Tibial nerve (tissue), 4 donors: ENCODE measurements at places on chromosomes 4 and X. TPM values are rescaled to one million over a fixed set of nuclear protein-coding genes. Genes with fewer than 3 reads are reported as not detected.

DNA sequence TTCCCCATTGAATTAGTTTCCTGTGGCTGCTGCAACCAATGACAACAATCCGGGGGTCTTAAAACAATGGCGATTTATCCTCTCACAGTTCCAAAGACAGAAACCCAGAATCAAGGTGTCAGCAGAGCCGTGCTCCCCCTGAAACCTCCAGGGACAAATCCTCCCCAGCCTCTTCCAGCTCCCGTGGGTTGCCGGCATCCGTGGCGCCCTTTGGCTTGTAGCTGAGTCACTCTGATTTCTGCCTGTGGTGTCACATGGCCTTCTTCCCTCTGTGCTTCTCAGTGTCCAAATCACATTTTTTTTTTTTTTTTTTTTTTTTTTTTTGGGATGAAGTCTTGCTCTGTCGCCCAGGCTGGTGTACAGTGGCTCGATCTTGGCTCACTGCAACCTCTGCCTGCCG is 64.5 kb upstream of the STX18 start:
- DNase-seq: no peak

DNA sequence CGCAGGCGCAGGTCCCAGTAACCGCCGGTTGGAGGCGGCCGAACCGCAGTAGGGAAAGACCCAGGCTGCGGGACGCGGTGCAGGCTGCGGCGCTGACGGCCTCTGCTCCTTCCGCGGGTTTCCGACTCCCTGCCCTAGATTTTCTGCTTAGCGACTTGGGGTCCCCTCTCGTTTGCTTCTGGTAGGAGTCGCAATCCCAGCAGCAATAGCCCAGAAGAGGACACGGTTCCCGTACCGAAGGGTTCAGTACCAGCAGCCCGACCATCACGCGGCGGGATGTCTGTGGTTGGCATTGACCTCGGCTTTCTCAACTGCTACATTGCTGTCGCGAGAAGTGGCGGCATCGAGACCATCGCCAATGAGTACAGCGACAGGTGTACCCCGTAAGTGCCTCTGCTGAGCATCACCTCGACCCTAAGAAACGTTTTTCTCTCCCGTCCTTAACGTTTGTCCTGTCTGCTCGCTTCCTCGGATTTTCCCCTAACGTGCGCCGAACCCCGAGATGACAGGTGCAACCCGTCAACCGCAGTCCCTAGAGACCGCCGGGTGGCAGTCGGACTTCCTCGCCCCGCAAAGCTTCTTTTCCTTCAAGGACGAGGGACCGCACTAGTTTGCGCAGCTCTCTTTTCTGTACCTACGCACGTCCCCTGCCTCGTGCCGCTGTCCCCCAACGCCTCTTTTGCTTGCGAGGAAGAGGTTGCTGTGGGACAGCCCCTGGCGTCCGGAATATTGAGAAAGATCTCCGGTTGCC is at the start of gene HSPA4L:
Gene HSPA4L (plus strand): TSS at position 48 of the 751 bp plus-strand sequence. CDS start 229 bp downstream, at position 277.
- peak; percentile 23 for DNase-seq

GRCh38 chr4:10123227-10124101 is 6.9 kb upstream of the WDR1 start:
- no peak for DNase-seq

DNA sequence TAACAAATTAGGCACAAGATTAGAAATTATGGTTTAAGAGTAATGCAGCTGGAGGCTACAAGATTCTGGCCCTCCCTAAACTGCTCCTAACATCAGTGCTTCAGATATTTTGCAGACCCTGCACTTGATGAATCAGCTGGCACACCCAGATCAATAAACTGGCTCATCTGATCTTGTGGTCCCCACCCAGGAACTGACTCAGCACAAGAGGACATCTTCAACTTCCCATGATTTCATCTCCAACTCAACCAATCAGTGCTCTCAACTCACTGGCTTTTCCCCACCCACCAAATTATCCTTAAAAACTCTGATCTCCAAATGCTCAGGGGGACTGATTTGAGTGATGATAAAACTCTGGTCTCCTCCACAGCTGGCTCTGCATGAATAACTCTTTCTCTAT is 21.7 kb upstream of the TMEM33 start:
- DNase-seq: no peak

DNA sequence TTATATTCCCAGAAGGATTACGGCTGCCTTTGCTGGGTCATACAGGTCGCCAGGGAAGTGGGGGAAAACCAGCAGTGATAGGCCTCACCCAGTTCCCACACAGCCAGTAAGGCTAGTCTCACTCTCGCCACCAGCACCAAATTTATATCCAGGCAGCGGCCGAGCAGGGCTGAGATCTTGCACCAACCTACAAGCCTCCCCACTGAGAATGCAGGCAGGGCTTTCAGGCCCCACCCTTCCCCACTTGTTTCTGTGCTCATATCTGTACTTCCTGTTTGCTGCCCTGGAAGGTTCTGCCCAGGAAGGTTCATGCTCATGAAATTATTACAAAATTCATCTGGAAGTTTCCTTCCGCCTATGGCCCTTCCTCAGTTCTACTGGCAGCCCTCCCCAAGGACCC is 179.7 kb downstream of the STIM2 start:
- no peak for DNase-seq

GRCh38 chrX:48001260-48001659 is 2.5 kb downstream of the ZNF182 start:
- no peak for DNase-seq

DNA sequence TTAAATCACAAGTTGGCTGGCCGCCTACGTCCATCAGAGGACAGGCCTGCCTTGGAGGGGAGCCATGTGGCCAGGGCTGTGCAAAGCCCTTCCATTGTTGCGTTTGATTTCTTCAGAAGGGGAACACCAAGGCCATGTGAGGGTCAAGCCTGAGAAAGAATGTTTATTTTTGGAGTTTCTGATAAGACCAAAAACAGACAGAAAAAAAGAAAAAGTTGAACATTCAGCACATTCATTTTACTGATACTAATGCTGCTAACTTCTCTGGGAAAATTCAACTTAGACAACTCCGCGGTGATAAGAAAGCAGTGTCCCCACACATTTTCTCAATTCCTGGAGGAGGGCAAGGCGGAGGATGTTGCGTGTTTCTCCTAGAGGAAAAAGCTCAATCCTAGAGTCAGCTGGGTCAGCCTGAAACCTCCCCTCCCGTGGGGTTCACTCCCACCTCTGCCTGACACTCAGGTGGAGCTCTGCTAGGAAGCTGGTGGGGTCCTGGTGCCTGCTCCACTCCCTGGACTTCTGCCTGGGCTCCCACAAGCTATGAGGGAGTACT is 63.5 kb downstream of the ANAPC4 start:
- DNase-seq: no peak

- DNase-seq: no peak
Measured at GRCh38 chrX:49059201-49059600, 402 bp downstream of the CCDC120 start.

- DNase-seq: peak; percentile 89
Measured at GRCh38 chr4:109072595-109072994, 229.9 kb downstream of the COL25A1 start.

DNA sequence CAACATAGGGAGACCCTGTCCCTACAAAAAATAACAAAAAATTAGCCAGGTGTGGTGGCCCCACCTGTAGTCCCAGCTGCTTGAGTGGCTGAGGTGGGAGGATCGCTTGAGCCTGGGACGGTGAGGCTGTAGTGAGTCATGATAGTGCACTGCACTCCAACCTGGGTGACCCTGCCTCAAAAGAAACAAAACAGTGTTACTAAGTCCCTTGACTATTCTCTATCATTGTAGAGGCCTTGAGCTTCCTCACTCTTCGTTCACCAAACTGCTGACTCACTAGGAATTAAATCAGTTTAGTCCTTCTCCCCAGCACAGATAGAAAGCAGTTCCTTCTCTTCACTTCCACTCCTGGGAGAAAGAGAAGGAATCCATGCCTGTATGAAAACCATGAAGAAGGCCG is 14.5 kb downstream of the CDS1 start:
- DNase-seq: no peak

GRCh38 chrX:47206316-47206715 is 12.2 kb upstream of the CDK16 start:
- DNase-seq: no peak

DNA sequence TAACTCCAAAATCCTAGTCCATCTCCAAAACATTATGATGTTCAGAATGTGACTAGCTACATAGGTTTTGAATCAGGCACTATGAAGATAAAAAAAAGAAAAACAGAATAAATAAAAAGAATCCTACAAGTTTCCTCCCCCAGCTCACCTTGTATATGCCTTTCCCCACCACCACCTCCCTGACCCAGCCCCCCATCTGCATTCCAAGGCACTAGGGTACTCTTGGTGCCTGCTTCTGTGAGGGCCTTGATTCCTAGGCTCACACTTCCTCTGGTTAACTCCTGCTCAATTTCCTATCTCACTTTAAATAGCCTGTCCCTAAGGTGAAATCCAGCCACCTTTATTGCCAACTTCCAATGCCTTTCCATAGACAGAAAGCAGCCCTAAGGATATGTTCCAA is 178.7 kb upstream of the ATOH1 start:
- no peak for DNase-seq

DNA sequence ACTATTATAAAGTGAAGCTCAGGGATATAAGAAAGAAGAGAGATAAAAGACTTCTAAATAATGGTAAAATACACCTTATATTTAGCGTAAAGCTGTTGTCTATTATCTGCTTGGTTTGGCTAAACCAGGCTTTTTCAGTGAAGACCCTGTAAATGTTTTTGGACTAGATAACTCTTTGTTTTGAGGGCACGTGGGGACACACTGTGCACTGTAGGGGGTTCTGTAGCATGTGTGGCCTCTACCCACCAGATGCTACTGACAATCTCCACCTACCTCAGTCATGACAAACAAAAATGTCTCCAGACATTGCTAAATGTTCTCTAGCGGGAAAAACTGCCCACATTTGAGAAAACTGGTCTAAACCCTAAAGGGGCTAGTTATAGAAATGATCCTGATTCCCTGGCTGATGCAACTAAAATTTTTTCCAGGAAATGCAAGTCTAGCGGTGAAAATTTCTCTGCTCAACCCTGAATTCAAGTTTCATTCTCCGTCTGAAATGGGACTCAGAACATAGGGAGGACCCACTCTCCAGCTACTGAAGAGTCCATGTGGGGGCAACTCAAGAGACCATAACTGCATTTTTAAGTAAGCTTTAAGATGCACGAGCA is 355.2 kb upstream of the RASGEF1B start:
- DNase-seq: no peak

DNA sequence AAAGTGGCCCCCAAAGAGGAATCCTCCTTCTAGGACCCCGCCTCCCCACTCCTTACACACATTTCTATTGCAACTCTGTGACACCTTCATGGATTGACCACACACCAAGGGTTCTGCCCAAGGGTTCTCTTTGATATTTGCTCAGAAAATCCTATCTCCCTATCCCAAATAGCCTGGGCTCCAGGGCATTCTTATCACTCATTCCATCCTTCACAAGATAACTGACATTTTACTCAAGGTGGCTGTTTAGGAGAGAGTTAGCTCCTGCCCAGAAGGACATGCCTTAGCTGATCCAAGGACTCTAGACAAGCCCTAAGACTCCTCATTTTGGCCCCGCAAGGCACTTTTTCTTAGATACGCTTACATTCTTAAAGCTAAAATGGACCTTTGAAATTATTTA is 47.4 kb downstream of the ATXN3L start:
- DNase-seq: no peak

DNA sequence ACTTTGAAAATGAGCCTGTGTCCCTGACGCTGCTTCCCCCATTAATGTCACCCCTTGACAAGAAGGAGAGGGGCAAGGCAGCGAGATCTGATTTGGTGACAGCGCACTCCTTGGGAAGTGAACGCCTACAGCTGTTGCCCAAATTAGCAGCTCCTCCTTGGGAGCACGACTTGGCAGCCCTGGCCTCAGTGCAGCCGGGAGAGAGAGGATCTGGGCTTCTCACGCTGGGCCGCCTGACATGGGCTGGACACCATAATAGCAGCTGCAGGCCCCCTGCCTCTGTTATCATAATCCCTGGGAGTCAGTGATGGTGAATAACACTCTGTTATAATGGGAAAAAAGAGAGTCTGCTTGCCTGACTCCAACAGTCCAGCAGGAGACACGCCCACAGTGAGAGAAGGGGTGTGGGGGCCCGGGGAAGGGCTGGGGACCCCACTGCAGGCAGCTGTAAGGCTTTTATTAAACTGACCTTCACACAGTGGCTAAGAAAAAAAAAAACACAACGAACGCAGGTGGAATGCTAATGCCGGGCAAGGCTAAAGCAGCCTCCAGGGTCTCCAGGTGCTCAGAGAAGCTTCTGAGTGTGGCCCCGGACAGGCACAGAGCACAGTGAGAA is 73.3 kb downstream of the PSAPL1 start:
- no peak for DNase-seq

DNA sequence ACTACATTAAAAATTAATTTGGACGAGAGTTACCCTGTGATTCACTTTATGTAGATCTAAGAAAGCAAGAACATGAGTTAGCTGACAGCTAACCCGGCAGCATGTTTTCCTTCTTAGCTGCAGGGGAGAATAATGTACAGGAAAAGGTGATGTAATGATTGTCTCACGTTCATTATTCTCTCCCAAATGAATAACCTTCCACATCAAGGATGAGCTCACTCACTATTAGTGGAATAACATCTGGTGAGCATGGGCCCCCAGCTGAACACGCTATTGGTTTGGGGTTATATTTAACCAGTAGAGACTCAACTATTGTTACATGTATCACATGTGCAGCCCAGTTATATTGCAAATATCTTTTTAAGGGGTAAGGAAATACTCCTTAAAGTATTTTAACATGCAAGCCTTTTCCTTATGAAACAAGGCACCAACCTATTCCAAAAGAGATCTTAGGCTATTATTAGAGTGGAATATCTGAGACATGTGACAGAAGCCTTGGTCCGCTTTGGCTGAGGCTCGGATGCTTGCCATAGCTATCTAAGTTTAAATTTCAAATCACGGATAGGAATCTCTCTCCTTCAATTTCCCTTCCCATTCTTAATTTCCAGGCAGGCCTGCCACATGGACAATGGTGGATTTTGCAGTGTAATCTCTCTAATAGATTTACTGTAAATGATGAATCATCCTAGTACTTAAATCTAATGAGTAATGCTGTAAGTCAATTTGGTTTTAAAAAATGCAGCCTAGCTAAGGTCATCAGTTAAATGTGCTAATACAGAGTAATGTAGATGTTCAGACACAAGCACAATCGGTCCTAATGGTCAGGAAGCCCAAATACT is 99.0 kb upstream of the OTUD4 start:
- no peak for DNase-seq

DNA sequence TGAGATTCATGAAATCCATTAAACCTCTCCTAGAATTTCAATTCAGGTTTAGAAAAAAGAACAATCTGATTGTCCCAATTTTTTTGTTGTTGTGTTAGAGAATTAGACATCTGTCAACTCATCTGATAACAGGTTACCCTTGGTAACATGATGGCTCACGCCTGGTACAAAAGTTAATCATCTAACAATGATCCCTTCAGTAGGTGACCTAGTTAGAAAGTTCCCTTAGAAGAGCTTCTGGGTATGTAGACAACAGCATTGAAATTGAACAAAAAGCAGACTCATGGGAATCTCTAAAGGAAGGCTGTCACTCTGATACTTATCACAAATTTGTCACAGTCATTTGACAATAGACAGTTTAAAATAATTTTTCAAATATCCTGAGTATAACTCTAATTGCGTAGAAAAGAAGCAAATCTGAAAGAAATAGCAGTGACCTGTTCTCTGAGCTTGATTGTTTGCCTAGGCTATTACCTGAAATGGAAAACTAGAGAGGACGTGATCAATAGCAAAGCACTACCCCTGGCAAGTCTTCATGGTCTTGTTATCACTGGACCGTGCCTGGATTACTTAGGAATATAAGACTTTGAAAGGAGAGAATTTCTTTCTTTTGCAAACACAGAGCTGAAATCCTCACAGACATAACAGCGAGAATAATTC is 880.4 kb upstream of the AGA start:
- no peak for DNase-seq

Gene FRMPD3
- not detected for total RNA-seq

Gene SPANXN4
- total RNA-seq: not detected

Gene BST1
- 10.1 TPM for total RNA-seq

Gene NXF3
- 0.84 TPM for total RNA-seq

Gene VSIG4
- 283 TPM for total RNA-seq
